Stimulated activated CD4-positive, alpha-beta T cell treated with anti-CD3 and anti-CD28 coated beads, Interleukin-2, amount 100 ng/mL, for 24 hours (primary cell): ENCODE measurements at places on chromosomes 7 and 10.

DNA sequence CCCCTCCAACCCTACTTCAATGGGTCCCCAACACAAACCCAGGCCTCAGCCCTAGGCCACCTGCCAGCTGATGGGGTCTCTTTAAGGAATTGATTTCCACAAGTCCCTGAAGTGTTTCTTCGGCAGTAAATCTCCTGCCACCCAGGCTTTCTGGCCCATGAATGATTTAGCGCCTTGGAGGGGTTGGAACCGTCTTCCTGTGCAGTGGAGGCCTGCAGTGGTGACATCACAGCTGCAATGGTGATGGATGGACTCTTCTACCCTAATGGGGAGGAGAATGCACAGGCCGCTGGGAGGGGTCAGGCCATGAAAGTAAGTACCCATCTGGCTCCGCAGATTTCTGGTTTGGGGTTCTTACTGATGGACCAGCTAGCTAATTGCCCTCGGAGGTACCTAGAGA lies 163.8 kb downstream of the UBE2H start:
- DNase-seq, result no peak

GRCh38 chr7:27155816-27156507 lies 513 bp downstream of the HOXA7 start:
- no peak for DNase-seq

GRCh38 chr7:55044791-55045190 lies 26.0 kb downstream of the EGFR start:
- no peak for DNase-seq

DNA sequence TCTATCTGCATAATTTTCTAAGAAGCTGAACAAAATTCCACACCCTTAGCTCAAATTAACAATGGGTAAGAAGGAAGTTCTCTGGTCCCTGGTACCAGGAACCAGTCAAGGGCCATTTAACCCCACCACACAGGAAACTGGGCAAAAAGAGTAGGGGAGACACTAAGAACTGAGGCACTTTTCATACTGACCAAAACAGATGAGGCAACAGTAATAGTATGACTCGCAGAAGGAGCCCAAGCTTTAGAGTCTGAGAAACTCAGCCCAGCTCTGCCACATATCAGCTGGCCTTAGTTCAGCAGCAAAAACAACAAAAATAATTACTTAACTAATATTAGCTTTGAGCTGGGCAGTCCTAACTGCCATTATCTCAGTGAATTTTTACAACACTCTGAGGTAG lies 221.2 kb downstream of the FAM107B start:
- DNase-seq, result no peak

DNA sequence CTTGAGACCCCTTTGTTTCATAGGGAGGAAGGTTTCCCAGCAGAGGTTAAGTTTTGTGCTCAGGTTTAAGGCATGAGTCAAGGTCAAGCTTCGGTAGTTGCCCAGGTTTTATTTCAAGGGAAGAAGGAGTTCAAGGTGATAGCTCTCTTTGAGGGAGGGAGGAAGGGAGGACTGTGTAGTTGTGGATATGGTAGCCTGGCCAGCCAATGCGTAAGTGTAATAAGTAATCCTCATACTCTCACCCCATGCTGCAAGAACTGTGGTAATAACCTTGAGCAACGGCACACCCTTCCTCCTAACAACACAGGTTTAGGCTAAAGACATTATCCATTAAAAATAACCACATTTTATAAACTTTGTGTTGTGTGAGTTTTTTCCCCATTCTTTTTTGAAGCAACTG lies 478.9 kb downstream of the KCNMA1 start:
- DNase-seq, result no peak
